Urinary bladder (tissue), 4 donors: ENCODE measurements at places on chromosomes 7 and 10. TPM values are rescaled to one million over a fixed set of nuclear protein-coding genes. Genes with fewer than 3 reads are reported as not detected.

The CAV1 gene
- 576 TPM for total RNA-seq

The ARMS2 gene
- not detected for total RNA-seq

The HECW1 gene
- total RNA-seq: 0.16 TPM

DNA sequence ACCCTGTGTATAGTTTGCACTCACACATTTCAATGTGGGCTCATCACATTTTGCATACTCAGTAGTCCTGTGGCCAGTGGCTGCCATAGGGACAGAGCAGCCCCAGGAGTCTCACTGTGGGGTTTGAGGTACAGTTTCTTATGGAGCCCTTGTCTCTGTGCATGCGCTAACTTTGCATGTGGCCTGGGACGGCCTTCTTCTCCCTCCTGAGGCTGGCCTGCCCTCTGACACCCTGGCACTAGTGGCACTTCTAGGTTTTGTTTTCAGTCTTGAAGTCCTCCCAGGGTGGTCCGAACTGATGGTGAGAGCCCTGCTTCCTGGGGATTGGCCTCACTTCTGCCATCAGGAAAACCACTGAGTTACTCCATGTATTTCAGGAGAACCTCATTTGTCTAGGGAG is 21.2 kb downstream of the NACAD start:
- DNase-seq: no peak

DNA sequence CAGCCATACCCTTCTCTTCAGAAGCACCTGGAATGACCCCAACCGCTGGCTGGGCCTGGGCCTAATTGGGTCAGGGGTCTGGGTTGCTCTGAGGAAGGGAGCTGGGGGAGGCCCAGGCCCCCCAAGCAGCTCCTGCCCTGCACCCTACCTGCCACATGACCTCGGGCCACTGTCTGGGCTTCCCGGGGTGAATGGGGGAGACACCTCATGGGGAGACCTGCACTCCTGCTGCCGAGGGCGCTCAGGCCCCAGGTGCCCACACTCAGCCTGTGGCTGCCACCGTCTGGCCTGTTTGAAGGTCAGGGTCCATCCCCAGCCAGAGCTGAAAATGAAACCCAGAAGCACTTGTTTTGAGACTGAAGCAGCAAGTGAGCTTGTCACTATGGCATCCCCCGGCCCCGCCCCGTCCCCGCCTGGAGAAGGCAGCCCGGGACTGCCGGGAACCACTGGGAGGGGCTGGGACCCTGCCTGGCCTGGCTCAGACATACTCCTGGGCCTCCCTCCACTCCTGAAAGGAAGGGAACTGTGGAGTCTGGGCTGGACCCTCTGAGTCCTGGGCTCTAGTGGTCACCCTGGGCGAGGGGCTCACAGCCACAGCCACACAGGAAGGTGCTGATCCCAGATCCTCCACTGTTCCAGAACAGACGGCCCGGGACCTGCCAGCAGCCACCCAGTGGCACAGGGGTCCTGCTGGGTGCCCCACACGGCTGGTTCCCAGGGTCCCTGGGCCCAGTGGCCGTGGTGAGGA is 7.4 kb upstream of the MICALL2 start:
- DNase-seq: no peak

- DNase-seq: no peak
Observed at GRCh38 chr10:56449770-56450169, 88.7 kb upstream of the ZWINT start.

DNA sequence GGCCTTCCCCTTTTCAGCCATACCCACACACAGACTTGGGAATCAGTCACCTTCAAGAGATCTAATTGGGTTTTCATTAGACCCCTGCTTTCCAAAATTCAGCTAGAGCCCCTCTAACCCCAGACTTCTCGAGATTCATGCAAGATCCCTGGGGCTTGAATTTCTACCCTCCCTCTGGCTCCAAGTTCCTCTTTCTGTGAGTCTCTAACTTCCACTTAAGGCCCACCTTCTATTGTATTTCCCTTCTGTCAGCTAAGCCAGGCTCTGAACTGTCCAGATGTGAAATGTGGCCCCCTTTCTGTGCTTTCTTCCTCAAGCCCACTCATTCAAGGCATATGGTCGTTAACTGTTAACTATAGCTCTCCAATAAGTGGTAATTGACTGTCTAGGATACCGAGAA is 132.2 kb downstream of the ZNF365 start:
- DNase-seq: no peak

GRCh38 chr7:5218564-5219360 is 28.7 kb downstream of the WIPI2 start:
- no peak for DNase-seq

DNA sequence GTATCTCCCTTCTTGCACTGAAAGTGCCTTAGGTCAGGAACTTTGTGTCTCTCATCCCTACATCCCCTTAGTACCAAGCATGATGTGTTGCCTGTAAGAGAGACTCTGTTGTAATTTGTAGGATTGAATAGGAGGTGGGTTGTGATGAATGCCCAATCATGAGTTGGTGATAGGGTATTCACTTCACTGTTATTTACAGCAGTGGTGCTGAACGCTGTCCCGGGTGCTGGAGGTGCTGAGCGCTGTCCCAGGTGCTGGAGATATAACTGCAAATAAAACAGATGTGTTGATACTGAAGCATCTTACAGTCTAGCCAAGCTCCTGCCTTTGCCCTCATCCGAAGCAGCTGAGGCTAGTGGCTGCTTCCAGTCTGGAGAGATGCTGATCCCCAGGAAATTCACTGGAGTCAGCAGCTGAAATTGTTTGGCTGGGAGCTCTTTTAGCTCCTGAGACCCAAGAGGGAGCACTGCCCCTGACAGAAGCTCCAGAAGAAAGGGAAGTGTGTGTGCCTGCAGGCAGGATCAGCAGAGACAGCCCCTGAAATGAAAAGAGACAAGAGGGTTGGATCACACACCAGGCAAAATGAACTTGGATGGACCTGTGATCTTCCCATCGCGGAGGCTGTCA is 183.4 kb downstream of the SORCS3 start:
- peak; percentile 25 for DNase-seq

DNA sequence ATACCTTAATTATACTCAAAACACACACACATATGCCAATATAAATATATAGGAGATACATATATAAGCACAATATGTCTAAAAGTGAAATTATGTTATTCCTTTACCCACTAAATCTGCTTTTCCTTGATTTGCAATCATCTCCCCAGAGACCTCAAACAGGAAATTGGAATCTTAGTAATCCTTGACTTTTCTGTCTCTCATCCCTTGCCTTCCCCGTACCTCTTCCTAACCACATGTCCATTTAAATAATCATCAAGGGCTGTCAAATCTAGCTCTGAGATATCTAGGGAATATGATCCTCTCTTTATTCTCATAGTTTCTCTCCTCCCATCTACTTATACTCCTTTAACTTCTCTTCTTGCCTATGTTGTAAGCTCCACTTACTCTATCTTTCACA is 336.6 kb downstream of the HGF start:
- no peak for DNase-seq
